Activated T-helper 2 cell treated with anti-CD3 and anti-CD28 coated beads, Interferon-gamma antibody, Interleukin-2, Interleukin-4, amounts not matched to agents 10 μg/mL and 5 μg/mL and 100 μg/mL, durations not matched to agents 14 hours and 24 hours and 36 hours (primary cell): ENCODE measurements at places on chromosomes 12 and 14. TPM values are rescaled to one million over a fixed set of nuclear protein-coding genes. Genes with fewer than 3 reads are reported as not detected.

- H3K27ac ChIP-seq = no peak overlapping the region
- H3K27me3 ChIP-seq = no peaks in the 10 kb centered on the region
- peaks cover 84% of the 10 kb centered on the region for H3K36me3 ChIP-seq
- no peak overlapping the region for H3K4me3 ChIP-seq
- no peaks in the 10 kb centered on the region for H3K4me1 ChIP-seq
- no peak for DNase-seq
These were observed 18.6 kb downstream of the PEX5 start for GRCh38 chr12:7207866-7208625.

GRCh38 chr14:105379946-105380345 lies 18.4 kb upstream of the TEX22 start:
- no peak for DNase-seq
- H3K27me3 ChIP-seq = no peaks in the 10 kb centered on the region
- H3K36me3 ChIP-seq = no peaks in the 10 kb centered on the region

- H3K4me1 ChIP-seq = no peaks in the 10 kb centered on the region
- no peak for DNase-seq
- no peak overlapping the region for H3K4me3 ChIP-seq
- no peaks in the 10 kb centered on the region for H3K36me3 ChIP-seq
- H3K27me3 ChIP-seq = no peaks in the 10 kb centered on the region
- H3K27ac ChIP-seq = no peak overlapping the region
These were observed 336.2 kb upstream of the GARIN6 start for GRCh38 chr12:99311373-99311772.

SLC16A7 gene
- 29.1 and 33.6 TPM in 2 replicates for total RNA-seq

IL22 gene
- 0.80 TPM in 1 of 2 replicates, not detected in the other for total RNA-seq
